Activated T-helper 17 cell treated with anti-CD3 and anti-CD28 coated beads, Interleukin-2, amount 50 U/mL, for 72 hours (primary cell): ENCODE measurements at places on chromosomes 6 and 20.
A peak's percentile ranks its signal among the peaks of the same experiment; 100 is the strongest.

DNA sequence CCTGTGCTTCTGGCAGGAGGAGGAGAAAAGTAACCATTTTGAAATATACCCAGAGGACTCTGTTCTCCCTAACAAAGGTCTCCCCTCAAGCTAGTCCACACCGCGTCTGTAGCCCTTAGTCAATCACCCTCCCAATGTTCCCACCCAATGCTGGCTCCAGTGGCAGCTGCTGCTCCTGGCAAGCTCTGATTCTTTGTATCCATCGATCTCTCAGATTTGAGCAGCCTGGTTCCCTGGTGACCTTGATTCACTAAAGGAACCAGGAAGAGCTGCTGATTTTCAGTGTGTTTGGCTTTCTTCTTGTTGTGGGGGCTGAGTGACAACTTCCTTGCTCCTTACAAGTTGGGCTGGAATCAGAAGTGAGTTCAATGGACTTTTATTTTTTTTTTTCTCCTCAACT is 68.5 kb downstream of the FOXC1 start:
- ATAC-seq, result no peak

GRCh38 chr20:54078296-54078984 is 8.0 kb upstream of the BCAS1 start:
- peak; percentile 52 for ATAC-seq

GRCh38 chr20:37915800-37916570 is 13.1 kb downstream of the VSTM2L start:
- ATAC-seq, result no peak

DNA sequence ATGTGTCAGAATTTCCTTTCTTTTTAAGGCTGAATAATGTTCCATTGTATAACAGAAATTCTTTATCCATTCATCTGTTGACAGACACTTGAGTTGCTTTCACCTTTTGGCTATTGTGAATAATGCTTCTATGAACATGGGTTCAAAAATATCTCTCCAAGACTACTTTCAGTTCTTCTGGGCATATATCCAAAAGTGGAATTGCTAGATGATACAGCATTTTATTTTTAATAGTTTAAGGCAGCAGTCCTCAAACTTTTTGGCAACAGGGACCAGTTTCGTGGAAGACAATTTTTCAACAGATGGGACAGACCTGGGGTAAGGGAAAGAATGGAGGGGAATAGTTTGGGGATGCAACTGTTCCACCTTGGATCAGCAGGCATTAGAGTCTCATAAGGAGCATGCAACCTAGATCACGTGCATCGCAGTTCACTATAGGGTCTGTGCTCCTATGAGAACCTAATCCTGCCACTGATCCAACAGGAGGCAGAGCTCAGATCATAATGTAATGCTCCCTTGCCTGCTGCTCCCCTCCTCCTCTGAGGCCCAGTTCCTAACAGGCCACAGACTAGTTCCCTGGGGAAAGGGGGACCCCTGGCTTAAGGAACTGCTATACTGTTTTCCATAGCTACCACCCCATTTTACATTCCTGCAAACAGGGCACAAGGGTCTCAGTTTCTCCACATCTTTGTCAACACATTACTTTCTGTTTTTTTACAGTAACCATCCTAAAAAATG is 239.9 kb upstream of the RNF217 start:
- no peak for ATAC-seq

DNA sequence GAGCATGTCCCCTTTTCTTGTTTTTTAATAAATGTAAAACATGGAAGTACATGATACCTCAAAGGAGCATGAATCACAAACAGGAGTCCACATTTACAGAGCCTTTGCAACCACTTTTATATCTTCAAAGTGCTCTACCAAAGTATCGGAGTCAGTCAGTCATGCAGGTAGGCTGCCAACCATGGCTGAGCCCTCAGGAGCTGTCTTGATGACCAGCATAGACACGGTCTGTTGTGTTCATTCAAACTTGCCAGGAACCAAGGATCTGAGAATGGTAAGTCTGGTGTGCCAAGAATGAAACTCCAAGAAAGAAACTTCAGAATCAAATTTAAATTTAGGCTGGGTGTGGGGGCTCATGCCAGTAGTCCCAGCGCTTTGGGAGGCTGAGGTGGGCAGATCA is 111.5 kb downstream of the SLC16A10 start:
- ATAC-seq, result no peak

DNA sequence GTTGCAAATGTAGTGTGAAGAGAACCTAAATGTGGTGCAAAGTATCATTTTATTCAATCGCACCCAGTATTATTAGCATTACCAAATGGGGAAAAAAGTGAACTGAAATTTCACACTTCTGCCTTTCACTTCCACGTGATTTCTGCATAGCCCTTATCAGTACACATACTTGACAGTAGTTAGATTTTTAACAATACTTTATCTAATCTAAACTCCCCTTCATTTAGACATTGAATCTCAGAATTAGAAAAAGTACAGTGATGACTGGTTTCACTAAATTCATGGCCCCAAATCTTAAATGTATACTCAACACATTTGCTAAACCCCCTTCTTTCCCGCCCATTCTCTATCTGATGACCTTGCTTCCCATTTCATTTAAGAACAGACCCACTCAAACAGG is 14.3 kb downstream of the STX7 start:
- no peak for ATAC-seq

DNA sequence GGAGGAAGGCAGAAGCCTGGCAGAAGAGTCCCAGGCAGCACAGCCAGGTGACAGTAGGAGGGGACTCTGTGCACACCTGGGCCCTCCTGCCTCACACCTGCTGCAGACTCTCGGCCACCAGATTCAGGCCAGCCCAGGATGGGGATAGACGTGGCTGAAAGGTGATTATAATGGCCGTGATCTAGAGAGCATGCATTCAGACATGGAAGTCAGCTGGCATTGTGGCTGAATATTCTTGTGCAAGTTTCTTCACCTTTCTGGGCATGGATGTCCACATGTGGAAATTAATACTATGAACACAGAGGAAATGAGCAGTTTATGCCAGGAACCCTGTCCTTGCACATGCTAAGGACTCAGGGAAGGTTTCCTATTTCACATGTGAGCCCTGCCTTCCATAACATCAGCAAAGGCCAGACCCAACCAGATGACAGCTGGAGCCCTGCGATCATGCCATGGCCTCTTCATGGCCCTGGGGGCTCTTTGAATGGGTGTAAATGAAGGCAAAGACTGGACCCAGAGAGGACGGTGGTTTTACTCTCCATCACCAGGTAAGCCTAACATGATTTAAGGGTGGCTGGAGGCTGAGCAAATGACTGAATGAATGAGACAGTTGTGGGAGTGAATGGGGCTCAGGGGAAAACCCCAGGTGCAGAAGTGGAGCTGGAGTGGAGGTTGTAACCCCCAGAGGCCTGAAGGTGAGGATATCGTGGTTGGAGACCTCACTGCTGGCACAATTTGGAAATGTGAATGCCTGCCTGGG is 2.7 kb upstream of the RAET1L start:
- no peak for ATAC-seq

DNA sequence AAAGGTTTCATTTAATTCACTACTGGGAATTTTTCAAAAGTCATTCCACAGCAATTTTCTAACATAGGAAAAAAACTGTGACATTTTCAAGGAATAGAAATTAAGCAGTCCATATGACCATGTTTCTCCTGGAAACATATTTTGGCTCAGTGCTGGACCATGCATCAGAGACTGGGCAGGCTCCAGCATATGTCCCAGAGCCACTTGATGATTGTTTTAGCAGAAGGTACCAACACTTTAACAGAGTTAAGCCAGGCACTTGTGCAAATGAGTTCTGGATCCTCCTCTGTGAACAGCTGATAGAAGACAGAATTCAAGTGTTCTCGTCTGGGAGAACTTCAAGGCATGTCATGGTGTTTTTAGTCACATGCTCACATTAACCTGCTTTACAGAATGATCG is 516.3 kb downstream of the COL12A1 start:
- no peak for ATAC-seq

DNA sequence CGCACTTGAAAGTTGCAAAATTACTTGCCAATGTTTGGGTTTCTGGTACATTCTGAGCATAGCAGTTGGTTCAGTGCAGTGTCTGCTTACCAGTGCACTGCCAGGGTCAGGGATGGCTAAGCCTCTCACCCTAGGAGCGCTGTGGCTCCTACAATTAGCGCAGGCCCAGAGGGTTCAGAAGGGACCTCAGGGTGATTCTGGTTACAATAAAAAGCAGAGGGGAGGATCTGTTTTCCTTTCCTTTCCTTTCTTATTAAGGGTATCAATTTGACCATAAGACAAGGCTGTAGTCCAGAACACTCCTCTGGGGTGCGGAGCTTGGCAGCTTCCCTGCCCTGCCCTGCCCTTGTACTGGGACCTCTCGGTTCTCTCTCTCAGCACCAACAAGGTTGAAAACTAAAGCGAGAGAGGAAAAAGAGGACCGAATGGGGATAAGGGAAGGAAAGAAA is 2.6 kb downstream of the MAFB start:
- no peak for ATAC-seq

- no peak for ATAC-seq
Observed at GRCh38 chr6:153101461-153101860, 29.6 kb downstream of the RGS17 start.

DNA sequence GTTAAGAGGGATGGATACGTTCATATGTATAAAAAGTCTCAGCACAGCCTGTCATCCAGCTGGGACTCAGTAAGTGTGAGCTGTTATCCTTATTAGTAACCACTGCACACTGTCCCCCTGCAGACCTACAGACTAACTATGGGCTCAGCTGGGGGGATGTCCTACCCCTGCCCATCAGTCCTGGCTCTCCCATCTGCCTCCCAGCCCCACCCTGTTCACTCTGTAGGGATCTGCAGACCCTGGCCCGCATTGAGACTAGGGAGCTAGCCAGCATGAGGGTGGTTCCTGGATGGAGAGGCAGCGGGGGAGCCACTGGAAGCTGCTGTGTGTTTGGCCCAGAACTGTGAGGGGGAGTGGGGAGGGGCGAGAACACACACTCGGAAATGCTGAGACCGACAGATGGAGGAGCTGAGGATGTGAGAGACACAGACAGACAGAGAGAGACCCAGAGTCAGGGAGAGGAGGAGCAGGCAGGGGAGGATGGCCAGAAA is 17.1 kb downstream of the XKR7 start:
- ATAC-seq, result no peak

GRCh38 chr20:8128291-8129060 is 3.6 kb upstream of the PLCB1 start:
- no peak for ATAC-seq

DNA sequence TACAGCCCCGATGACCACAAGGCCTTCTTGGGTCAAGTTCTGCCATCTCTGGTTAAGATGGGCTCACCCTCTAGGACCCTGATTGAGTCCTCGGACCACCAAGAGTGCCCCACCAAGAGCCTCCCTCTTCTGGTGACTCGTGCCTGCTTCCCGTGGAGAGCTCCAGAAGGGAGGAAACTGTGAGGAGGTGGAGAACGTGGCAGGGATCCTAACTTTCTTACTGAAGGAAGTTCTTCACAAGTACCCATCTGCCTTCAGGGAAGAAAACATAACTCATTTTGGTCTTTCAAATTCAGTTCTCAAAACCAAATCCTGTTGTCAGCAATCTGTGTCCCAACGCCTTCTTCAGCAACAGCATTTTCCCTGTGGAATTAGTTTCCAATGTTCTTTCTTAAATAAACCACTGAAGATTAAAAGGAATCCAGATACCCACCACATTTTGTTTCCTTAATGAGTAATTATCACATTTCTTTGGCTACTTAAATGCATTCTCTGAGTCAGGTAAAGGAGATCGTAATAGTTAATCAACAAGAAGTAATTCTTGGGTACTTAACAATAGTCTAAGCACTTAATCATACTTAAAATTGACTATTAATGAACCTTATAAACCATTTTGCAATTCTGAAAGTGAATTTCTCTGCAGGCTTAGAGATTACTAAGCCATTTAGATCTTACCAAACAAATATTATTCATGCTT is 185.8 kb upstream of the SGK1 start:
- ATAC-seq, result no peak

- ATAC-seq, result no peak
Observed at GRCh38 chr6:43207286-43207685, 22.0 kb downstream of the DNPH1 start.

GRCh38 chr6:125354649-125355048 is 52.9 kb upstream of the HDDC2 start:
- no peak for ATAC-seq

GRCh38 chr6:24666097-24666640 is 530 bp downstream of the TDP2 start:
- peak; percentile 59 for ATAC-seq

DNA sequence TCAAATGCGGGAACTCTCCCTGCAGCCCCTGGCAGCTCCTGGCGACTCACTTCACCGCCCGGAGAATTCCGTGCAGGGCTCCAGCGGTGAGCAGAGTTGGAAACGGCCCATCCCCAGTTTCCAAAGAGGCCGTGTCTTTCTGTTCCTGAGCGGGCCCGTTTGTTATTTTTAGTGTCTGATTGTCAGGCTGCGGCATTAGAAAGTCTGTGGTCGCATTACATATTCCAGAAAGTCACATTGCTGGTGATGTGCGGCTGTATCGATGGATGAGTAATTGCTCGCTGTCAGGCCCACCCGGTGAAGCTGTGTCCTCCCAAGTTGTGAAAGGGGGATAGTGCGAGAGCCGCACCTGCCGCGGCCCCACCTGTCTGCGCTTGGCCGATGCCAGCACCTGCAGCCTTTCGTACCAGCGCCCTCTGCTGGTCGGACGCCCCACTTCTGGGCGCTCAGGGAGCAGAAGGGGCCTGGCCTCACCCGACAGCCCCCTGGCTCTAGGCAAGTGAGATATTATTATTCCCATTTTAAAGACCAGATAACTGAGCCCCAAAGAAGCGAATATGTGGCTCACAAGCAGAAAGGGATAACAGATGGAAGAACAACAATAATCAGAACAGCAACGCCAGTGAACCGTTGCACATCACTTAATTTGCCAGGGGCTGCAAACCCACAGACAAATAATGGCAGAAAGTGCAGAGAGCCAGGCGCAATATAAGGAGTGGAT is 244.9 kb downstream of the TSHZ2 start:
- ATAC-seq, result peak; percentile 56

DNA sequence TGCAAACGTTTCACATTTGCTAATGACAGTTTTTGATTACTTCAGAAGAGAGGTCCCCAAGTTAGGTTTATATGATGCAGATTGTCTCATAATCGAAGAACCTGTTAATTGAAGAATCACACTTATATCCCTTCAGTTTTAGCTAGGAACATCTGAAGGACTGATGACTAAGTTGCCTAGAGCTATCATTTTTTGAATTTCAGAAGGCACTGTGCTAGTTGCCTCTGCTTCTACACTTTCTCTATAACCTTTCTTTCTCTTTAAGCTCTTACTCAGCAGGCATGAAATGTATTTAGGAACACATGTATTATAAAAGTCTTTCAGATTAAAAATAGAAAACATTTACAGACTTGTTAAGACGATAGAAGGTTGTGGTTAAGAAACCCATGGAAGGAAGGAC is 14.4 kb upstream of the GJE1 start:
- no peak for ATAC-seq

DNA sequence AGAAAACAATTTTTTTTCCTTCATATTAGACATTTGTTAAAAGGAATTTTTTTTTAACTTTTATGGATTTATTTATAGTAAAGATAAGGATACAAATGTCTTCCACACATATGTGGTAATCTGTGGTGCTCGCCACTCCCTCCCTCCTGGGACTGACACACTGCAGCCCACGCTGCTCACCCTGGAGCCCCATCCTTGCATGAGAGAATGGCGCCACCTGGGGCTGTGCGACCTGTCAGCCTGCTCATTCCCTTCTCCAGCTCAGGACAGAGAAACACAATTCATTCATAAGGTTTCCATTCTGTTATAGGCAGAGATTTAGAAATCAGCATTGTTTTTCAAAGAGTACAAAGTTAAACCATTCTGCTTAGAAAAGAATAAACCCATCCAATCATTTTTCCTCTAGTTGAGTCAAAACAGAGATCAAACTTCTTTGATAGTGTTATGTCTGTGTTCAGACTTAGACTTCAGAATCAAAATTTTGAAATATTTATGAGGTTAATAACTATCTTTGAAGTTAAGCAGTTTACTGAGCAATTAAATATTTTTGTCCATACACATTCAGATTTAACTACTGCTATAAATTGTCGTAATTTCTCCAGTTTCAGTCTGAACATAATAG is 42.8 kb upstream of the DYNLRB1 start:
- peak; percentile 67 for ATAC-seq
